Naive thymus-derived CD8-positive, alpha-beta T cell (primary cell): ENCODE measurements at places on chromosomes 1 and 21.

DNA sequence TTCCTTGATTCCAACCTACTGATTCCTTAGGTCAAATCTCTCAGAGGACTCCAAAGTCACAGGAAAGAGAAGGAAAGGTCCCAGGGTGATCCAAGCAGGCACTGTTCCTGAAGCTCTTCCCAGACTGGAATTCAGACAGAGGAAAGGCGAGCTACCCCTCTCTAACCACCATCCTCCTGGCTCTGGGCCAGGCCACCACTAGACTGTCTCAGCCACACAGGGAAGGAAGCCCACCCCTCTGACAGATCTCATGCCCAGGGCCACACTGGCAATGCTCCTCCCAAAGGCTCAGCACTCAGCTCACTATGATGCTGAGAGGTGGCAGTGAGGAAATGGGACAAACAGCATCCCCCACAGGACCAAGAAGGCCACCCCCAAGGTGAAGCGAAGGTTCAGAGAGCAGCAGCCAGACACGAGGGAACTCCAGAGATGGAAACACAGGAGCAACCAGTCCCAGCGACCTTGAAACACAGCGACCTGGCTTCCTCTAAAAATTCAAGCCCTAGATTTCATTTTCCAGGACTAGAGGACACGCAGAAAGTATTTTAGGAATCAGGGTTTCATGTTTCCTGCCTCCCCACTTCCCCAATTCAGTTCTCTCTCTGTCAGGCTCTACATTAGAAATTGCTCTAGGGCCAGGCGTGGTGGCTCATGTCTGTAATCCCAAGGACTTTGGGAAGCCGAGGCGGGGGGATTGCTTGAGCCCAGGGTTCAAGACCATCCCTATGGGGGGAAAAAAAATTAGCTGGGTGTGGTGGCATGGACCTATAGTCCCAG lies 18.8 kb downstream of the PIK3C2B start:
- DNase-seq = no peak

DNA sequence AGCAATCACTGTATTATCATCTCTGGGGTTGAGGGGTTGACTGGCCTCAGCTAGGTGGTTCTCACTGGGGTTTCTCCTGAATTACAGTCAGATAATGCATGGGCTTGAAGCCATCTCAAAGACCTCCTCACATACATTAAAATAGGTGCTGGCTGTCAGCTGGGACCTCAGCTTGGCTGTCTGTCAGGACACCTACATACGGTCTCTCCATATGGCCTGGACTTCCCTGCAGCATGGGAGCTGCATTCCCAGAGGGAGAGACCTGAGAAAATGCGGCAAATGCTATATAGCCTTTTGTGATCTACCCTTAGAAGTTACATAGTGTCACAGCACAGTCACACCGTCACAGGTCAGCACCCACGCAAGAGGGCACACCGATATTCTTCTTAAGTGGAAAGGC lies 93.6 kb downstream of the TSEN15 start:
- no peak for DNase-seq

DNA sequence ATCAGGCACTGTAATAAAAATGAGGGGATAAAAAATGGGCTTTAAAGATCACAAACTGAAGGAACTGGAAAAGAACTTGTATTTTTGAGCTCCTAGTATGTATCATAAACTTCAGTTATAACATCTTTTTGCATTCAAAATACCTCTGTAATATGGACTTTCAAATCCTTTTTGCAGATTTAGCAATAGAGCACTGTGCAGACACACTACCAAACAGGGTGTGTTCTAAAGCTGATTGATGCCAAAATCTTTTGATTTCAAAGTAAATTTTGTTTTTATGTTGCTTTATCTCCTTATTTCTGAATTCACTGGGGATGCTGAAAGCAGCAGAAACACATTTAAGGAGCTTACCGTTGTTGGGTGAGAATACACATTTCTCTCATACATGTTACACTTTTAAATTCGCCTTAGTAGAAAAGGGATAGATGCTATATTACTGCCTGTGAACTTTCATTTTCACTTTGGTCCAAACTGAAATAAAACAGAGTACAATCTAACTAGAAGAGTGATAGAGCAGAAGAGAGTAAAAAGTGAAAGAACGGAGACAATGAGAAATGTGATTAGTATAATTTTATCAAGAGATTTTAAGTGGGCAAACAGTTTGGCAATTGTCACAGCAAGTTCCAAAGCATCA lies 1126.6 kb downstream of the BRINP3 start:
- no peak for DNase-seq

GRCh38 chr1:205453466-205453865 lies 2.4 kb downstream of the BLACAT1 start:
- DNase-seq = no peak

- DNase-seq = no peak
These were observed 429.0 kb downstream of the KIF26B start for GRCh38 chr1:245583575-245584330.

DNA sequence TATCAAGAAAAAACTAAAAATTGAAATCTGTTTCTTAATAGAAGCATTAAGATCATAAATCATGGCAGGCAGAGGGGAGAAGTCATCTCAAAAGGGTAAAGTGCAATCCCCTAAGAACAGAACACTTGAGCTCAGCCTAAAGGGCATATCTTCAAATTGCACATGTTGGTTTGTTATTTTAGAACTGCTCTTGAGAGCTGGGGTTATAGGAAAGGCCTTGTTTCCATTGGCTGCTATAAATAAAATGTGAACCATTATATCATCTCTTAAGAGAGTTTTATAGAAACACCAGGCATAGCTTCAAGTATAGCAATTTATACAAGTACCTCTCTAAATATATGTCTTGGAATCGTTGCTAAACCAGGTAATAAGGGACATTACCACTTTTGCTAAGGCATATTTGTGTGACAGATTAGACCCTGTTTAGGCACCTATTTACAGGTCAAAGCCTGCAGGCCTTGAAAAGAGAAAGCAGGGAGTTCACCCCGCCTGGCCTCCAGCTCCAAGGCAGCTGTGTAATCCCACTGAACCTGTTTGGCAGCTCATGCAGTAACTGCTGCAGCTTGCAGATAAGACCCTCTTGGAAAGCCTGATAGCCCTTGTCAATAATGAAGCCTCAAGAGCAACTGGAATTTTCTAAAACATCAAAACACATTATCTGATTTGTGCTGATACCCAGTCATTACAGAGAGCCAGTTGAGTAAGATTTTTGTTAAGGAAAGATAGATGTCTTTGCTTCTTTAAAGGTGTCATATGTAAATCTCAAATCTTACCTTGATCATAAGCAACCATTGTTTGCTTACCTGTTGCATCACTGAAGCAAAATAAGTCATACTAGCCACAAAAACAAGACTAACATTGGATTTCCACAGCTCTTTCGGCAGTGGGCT lies 24.2 kb upstream of the SYDE2 start:
- no peak for DNase-seq

- DNase-seq = no peak
These were observed 172.9 kb downstream of the SDCCAG8 start for GRCh38 chr1:243428617-243429342.

DNA sequence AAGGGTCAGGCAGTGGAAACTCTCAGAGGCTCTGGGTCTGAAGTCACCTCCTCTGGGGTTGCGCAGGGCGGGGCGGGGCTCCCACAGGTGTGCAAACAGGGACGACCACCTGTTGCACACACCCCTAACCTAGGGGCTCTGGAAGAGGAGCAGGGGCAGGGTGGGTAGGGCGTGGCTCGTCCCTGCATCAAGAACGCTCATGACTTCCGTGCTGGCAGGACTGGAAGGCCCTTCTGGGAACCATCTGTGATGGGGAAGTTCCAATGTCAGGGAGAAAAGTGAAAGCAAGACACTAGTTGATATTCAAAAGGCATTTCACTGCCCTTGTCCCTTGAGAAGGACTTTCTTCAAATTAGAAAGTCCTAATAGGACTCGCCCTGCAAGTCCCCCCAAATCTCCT lies 22.1 kb upstream of the CLSTN1 start:
- no peak for DNase-seq

DNA sequence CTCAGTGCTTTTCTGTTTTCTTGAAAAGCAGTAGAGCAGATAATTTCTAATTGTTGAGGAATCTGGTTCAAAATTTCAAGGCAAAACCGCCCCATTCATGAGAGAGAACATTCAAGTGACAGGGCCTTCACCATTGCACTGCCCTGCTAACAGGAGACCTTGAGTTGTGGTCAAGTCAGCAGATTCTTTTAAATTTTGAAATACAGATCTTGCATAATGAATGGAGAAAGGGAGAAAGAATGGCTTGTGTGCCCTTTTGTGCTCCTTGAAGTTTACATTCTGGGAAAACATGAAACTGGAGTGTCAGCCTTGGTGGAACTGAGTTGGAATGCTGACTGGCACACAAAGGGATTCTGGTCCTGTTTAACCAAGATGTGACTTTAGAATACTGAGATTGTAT lies 164.5 kb upstream of the UBE2U start:
- DNase-seq = no peak

GRCh38 chr1:2098839-2099785 lies 48.9 kb downstream of the PRKCZ start:
- no peak for DNase-seq

GRCh38 chr21:20419772-20420171 lies 578.4 kb upstream of the NCAM2 start:
- no peak for DNase-seq

GRCh38 chr1:45722809-45723208 lies 27.6 kb downstream of the IPP start:
- DNase-seq = no peak

GRCh38 chr1:151733126-151733525 lies 11.8 kb downstream of the RIIAD1 start:
- no peak for DNase-seq

DNA sequence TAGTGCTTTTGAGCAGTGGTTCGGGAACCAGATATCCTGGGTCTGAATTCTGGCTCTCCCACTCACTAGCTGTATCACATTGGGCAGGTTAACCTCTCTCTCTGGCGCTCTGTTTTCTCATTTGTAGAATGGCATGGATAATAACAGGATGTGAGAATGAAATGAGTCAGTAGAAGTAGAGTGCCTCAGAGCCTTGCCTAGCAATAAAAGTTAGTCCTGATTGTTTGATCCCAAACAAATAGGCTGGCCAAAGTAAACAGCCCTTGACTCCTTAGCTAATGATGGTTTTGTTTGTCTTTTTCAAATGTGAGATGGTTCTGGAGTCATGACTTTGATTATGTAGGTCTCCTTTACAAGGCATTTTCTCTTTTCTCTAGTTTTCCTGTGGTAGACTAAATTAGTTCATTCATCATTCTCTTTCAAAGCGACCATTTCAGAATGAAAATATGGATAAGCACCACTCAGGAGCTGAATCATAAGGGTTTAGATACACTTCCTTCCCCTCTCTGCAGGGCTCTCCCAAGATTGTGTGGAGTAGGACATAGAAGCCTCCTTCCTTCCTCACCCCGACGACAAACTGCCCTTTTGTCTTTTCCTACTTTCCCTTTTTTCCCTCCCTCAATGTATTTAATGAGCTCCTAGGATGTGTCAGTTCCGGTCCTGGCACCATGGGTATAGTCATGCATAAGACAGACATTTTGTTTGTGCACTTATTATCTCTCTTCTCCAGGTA lies 23.1 kb downstream of the KIAA0040 start:
- no peak for DNase-seq

DNA sequence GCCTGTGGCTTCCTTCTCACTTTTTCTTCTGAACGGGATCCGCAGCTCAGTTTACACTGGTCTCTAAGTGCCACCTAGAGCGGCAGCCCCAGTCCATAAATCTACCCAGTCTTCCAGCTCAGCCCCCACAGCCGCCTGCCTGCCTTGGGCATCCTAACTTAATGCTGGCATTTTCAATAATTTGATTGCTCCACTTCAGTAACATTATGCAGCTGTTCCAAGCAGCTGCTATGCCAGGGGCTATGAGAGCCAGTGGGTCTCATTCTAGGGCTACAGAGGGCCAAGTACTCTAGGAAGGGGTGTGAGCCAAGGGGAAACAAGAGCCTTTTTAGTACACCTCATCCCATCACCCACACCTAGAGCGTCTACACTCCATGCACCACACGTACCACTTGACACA lies 48.4 kb upstream of the COA6 start:
- no peak for DNase-seq

DNA sequence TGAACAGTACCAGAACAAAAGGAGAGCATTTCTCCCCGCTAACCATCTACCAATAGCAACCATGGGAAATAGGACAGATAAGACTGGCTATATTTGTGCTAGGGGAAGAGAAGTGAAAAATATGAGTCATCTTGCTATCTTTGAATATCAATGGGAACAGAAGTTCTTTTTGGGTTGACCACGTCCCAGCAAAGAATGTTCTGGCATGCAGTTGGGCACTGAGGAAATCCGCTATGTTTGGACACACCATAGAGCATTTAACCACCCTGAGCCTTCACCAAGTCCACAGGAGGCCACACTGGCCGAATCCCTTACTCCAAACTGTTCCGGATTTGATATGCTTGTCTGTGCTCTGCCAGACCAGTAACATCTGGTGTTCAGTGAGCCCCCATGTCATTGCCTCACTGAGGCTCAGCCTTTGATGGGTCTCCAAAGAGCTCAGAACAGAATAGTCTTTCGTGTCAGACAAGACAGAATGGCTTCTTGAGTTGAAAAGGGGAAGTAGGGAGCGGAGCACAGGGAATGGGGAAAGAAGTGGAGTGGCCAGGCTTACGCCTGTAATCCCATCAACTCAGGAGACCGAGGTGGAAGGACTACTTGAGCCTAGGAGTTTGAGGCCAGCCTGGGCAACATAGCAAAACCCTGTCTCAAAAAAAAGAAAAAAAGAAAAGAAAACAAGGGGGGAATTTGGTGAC lies 81.4 kb downstream of the SMYD2 start:
- DNase-seq = no peak

DNA sequence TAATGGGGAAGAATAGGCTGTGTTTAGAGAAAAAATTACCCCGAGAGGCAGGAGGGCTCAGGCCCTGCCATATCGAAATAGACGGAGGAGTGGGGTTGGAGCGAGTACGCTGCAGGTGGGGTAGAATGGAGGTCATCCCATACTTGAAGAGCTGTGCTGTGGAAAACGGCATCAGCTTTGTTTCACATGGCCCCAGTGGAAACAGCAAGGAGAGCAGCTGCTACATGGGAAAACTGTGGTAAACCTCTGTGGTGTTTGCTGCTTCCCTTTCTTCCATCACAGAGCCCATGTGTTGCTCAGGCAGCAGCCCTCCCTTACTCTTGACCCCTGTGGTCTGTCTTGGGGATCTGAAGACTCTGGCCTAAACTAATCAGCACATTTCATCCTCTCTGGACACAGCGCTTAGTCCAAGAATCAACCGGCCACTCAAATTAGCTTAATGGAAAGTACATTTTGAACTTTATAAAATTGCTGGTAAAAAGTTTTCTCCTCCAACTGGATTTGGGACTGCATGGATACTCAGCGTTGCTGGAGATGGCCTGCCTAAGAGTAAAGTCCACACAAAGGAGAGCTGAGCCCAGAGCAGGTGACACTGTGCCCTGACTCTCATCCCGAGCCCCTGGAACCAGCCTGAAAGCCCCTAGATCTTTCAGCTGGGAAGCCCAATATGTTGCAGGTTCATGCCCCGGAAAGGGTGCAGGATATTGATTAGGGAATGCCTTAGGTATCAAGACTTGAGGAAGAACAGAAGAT lies 127.1 kb upstream of the GADD45A start:
- no peak for DNase-seq

GRCh38 chr1:200445213-200445612 lies 35.4 kb upstream of the ZNF281 start:
- DNase-seq = no peak
